Activated CD4-positive, alpha-beta T cell treated with anti-CD3 and anti-CD28 coated beads, Interleukin-2, amount 10 ng/mL, durations not matched to agents 7 days and 5 days (primary cell): ENCODE measurements at places on chromosomes 6 and 20. TPM values are rescaled to one million over a fixed set of nuclear protein-coding genes. Genes with fewer than 3 reads are reported as not detected.

GRCh38 chr6:119612911-119613381 is 263.4 kb upstream of the MAN1A1 start:
- peaks cover 2% of the 10 kb centered on the region for H3K4me1 ChIP-seq
- H3K36me3 ChIP-seq = no peaks in the 10 kb centered on the region
- H3K27me3 ChIP-seq = peaks cover 5% of the 10 kb centered on the region
- no peak overlapping the region for H3K27ac ChIP-seq

GRCh38 chr20:21632735-21633053 is 72.8 kb upstream of the PAX1 start:
- H3K27me3 ChIP-seq = peaks cover 2% of the 10 kb centered on the region
- no peak for DNase-seq
- H3K27ac ChIP-seq = no peak overlapping the region
- no peaks in the 10 kb centered on the region for H3K36me3 ChIP-seq

- H3K4me1 ChIP-seq = no peaks in the 10 kb centered on the region
- DNase-seq = no peak
- H3K27me3 ChIP-seq = peaks cover 4% of the 10 kb centered on the region
- no peak overlapping the region for H3K4me3 ChIP-seq
Observed at GRCh38 chr20:38143646-38144554, 21.2 kb downstream of the TGM2 start.

DNA sequence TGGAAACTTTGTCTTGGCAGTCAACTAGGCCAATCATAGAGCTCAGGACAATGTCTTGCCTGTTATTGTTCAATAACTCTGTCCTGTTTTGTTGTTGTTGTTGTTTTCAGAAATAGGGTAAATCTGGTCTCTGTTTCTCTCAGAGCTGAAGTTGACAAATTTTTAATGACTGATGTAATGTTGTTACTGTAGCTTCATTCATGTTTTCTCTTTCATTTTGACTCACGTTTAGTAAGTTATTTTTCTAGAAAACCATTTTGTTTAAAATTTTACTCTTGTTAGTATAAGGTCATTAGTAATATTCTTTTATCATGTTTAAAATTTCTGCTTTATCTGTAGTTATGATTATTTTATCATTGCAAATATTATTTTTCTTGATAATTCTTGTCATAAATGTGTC is 51.6 kb upstream of the GRIK2 start:
- H3K4me1 ChIP-seq = no peaks in the 10 kb centered on the region
- no peaks in the 10 kb centered on the region for H3K27me3 ChIP-seq

- H3K27me3 ChIP-seq = no peaks in the 10 kb centered on the region
- no peaks in the 10 kb centered on the region for H3K36me3 ChIP-seq
- DNase-seq = no peak
- H3K4me1 ChIP-seq = no peaks in the 10 kb centered on the region
Observed at GRCh38 chr6:82415820-82416219, 52.2 kb downstream of the TPBG start.

DNA sequence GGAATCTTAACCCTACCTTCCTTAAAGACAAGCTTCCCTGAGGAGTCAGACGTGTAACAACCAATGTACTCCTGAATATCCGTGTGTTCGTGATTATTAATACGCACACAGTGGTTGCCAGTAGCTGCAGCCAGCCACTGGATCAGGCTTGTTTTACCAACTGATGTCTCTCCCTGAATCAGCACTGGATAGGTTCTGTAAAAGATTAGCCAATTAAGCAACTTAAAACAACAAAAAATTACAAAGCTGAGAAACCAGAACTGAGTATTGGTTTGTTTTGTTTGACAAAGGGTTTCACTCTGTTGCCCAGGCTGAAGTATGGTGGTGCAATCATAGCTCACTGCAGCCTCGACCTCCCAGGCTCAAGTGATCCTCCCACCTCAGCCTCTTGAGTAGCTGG is 69.3 kb downstream of the MDN1 start:
- DNase-seq = no peak
- H3K36me3 ChIP-seq = peaks cover 51% of the 10 kb centered on the region
- H3K27ac ChIP-seq = no peak overlapping the region
- H3K27me3 ChIP-seq = no peaks in the 10 kb centered on the region
- H3K4me1 ChIP-seq = no peaks in the 10 kb centered on the region
- H3K4me3 ChIP-seq = no peak overlapping the region

Gene DEF6
- 186 TPM for total RNA-seq

Gene TCP11
- not detected for total RNA-seq
